Sciatic nerve (tissue), 2 donors: ENCODE measurements at places on chromosomes 11 and 22. TPM values are rescaled to one million over a fixed set of nuclear protein-coding genes. Genes with fewer than 3 reads are reported as not detected.

DNA sequence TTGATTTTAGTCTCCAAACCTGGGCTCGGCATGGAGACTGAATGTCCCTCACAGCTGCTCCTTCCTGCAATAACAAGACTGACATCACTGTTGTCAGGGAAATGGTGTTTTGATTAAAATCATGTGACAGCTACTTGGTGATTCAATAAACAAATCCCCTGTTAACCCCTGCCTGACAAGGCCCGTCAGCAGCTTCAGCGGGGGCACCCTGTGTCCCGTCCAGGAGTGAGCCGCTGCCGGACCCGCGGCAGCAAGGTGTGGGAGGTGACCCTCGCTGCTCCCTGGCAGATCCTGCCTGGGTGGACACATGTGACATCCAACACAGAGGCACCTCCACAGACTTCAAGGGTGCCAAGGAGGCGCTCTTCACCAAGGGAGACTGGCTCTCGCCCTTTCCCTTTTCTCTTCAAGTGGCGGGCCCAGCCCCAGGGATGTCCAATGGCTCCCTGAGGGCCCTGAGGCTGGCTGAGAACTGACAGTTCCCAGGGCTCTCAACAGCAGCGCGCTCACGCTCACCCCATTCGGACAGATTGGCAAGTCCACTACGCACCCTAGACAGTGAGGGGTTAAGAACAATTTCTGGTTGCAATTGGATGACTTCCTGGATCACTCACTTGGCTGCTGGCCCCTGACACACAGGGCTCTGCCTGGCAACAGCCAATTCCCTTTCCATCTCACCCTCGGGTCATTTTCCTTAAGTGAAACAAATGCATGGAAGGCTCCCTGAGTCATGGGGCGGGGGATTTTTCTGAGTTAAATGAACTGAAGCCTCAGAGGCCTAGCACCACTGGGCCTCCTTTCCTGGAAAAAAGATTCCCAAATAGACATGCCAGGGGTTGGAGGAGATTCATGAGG lies 30.7 kb downstream of the PPP2R1B start:
- DNase-seq = peak; percentile 85

SLC22A6 gene
- total RNA-seq = not detected

RCE1 gene
- total RNA-seq = 16.6 TPM

NRGN gene
- 6.2 TPM for total RNA-seq
